Activated T-helper 9 cell treated with anti-CD3 and anti-CD28 coated beads, Interleukin-2, amount 50 U/mL, for 16 hours (primary cell): ENCODE measurements at places on chromosomes 5 and 9.

DNA sequence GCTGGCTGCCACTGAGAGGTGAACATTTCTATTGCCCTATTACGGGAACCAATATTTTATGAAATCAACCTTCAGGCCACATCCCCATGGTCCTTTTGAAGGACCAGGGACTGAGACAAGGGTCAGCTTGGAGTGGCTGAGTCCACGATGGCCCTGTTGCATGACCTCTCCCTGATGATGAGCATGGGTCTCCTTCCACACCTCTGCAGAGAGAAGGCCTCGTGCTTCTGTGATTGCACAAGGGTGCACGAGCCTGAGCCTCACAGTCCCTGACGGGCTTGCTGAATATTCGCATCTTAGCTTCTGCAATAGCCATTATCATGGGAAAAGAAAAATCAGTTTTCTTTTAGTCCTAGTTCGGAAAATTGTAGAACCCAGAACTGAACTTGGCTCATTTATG lies 255.0 kb upstream of the IRX2 start:
- no peak for DNase-seq

- DNase-seq: no peak
Measured at GRCh38 chr9:97688654-97689053, 8.5 kb downstream of the XPA start.

DNA sequence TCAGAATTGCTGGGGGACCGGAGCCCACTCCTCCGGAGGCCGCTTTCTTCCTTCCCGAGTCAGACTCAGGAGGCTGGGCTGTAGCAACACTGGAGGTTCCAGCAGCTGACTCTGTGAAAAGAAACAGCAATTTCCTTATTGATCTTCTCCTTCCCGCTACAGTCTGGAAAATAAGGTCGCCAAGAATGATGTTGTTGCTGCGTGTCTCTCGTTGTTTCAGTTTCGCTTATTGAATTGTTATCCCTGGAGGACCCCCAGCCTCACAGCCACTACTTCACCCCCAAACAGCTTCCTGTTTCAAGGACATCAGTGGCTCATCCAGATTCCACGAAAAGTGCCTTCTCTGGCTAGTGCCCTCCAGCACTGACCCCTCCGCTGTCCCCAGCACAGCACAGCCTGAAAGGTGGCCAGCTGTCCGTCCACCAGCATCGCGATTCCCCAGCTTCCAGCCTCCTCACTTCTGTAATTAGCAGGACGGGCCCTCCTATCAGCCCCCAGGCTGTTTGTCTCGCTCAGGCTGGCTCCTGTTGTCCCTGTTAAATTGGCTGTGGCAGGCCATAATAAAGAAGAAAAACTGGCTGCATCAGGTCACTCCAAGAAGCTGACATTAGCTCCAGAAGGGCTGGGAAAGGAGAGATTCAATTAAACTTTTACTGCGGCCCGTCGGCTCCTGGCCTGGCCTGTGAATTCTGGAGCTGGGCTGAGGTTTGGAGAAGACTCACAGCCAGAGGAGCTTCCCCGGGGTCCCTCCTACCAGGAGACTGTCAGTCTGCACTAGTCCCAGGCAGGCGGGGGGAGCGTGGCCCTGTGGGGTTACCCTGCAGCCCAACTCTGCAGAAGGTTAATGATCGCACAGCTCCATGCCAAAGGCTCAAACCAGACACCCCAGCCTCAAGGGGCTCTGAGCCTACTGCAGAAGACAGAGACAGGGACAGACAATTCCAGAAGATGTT lies 40.5 kb downstream of the OLFM1 start:
- no peak for DNase-seq

- no peak for DNase-seq
Measured at GRCh38 chr5:113071401-113071800, 94.8 kb downstream of the DCP2 start.

GRCh38 chr5:15719784-15720183 lies 219.8 kb downstream of the FBXL7 start:
- no peak for DNase-seq

DNA sequence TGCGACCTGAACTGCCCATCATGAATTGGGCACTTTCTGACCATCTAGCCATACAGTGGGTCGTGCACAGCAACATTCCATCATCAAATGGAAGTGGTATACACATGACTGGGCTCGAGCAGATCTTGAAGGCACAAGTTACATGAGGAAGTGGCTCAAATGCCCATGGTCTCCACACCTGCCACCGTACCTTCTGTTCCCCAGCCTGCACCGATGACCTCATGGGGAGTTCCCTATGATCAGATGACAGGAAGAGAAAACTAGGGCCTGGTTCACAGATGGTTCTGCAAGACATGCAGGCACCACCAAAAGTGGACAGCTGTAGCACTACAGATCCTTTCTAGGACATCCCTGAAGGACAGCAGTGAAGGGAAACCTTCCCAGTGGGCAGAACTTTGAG lies 21.8 kb downstream of the MTMR12 start:
- no peak for DNase-seq

GRCh38 chr9:8960254-8960653 lies 1160.7 kb upstream of the DMAC1 start:
- DNase-seq: no peak

DNA sequence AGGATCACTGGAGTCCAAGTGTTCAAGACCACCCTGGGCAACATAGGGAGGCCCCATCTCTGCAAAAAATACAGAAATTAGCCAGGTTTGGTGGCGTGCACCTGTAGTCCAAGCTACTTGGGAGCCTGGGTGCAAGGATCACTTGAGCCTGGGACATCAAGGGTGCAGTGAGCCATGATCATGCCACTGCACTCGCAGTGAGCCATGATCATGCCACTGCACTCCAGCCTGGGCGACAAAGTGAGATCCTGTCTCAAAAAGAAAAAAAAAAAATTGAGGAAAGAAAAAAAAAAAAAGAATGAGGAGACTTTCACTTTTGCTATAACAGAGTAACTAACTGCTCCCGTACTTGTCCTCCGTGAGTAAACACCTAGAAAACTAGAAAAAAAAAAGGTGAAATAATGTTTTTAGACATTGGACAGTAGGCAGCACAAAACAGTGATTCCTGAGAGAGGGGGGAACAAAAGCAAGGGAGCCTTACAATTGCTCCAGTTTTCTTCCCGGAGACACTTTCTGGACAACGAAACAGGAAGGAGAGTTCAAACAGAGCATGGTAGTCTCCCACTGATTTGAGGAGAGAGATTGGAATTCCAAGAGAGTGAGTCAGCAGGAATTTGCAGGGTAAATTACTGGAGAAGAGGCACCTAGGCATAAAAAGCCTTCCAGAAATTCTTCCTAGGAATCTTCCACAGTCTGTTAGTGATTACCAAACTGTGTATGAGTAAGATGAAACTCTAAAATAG lies 6.9 kb upstream of the ZBTB5 start:
- no peak for DNase-seq

GRCh38 chr5:172777881-172778814 lies 7.2 kb upstream of the DUSP1 start:
- DNase-seq: no peak

- DNase-seq: no peak
Measured at GRCh38 chr5:149834246-149834855, 104.2 kb downstream of the PPARGC1B start.

GRCh38 chr9:93459432-93459847 lies 6.1 kb upstream of the FAM120AOS start:
- DNase-seq: no peak

DNA sequence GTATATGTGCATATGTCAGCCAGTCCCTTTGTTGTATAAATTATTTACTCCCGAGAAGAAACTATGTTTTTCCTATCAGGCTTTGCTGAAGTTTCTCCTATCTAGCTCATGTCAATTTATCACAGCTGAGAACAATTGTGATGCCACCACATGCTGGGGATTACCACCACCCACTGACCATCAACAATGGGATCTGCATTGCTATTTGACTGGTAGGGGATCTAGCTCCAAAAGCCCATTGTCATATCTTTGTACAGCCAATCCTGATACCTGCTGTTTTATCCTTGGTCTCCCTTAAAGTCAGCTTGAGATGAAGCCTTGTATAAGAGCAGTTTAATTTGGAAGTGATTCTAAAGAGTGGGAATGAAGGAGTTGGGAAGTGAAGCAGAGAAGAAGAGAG lies 53.9 kb upstream of the KCNN2 start:
- no peak for DNase-seq

DNA sequence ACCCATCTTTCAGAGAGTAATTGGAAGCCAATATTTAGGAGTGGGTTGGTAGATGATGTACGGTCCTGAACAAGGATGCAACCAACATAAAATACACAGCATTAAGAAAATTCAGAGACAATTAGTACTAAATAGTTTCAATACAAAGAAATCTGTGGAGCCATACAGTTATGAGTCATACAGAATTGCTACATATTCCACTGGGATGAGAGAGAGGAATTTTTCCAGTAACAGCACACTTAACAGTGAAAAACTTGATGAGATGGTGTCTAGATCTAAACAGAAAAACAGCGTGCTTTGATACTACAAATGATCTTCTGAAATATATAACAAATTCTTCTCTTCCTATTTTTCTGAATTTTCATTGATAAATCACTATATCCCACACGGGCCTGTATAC lies 1999.3 kb upstream of the CDH9 start:
- no peak for DNase-seq

DNA sequence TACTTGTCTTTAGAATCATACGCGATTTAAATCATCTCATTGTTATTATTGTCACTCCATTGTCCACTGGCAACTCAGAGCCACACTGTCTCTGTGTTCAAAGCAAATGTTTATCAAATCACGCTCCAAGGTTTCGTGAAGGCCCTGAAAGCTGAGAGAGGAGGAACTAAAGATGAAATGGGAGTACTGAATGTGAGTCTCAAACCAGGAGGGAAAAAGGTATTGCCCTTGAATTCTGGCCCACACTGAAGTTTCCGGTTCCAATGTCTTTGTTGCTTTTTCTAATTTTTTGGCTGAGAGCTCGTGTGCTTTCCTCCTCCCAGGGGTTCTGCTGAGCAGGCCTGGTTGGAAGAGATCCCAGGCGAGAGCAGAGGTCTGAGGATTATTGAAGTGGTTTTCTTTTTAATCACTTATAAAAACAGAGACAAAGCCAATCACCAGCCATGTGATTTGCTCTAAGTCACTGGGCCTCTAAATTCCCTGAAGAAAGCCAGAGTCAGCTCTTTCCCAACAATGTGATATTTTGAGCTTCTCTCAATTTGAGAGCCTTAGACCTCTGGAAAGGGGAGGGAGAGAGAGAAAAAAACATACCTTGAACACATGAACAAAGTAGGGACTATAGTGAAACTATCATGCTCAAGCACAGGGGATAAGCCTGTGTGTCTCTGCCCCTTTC lies 420.8 kb upstream of the GRAMD2B start:
- no peak for DNase-seq

GRCh38 chr5:146606893-146607292 lies 90.9 kb upstream of the GPR151 start:
- DNase-seq: no peak

- DNase-seq: no peak
Measured at GRCh38 chr5:178793151-178793550, 62.7 kb upstream of the ZNF354A start.

- no peak for DNase-seq
Measured at GRCh38 chr5:72584466-72584865, 77.3 kb upstream of the ZNF366 start.

GRCh38 chr5:178309271-178310013 lies 76.8 kb upstream of the PHYKPL start:
- no peak for DNase-seq

DNA sequence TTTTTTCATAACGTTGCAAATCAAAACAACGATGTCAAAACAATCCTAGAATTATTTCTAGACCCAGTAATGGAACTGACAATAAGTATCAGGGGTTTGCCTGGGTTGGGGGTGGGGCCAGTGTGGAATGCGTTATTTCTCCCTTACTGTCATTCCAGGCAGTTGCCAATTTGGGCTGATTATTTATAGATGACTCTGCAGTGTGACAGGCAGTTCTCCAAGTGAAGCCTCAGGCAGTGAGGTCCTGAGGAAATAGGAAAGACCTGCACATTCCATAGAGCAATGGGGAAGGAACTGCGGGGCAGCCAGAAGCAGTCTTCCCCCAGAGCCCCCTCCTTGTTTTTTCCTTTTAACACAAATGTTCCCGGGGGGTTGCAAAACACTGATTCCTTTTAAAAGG lies 179.0 kb downstream of the YTHDC2 start:
- DNase-seq: no peak

DNA sequence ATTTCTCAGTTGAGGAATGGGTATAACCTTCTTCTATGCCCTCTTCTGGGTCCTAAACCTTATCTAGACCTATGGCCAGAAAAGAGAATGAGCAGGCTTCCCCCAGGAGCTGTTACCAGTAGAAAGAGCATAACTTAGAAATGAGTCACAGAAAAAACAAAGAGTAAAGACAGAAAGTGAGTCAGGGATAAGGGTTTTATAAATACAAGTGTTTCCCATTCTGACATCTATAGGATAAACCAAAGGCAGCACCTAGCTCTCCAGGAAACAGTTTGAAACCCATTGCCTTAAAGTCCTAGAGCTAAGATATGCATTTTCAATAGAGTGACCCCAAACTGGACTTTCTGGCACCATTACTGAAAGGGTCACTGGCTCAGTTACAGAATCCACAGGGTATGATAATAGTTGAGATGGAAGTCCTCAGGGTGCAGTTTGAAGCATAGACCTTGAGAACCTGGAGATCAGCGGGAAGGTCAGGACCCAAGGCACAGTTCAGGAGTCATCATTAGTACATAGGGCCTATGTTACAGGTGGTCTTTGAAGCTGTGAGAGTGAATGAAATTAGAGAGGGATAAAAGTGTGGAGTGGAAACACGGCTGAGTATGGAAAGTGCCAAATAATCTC lies 42.7 kb upstream of the LIFR start:
- no peak for DNase-seq

DNA sequence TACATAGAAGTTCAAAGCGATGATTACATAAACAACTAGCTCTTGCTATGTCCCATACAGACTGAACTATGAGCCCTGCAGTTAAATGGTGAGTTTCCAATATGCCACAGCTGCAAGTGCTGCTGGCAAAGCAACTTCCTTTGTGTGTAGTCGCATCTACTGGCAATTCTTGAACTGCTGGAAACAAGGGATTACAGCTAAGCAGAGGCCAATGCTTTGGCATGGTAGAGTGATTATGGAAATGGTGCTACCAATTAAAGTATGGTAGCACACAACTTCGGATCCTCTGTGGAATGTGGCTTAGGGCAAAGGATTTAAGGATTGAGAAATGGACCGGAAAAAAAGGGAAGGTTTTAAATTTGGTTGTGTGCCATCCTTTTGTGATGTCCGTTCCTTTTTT lies 856.6 kb downstream of the MAT2B start:
- DNase-seq: no peak

DNA sequence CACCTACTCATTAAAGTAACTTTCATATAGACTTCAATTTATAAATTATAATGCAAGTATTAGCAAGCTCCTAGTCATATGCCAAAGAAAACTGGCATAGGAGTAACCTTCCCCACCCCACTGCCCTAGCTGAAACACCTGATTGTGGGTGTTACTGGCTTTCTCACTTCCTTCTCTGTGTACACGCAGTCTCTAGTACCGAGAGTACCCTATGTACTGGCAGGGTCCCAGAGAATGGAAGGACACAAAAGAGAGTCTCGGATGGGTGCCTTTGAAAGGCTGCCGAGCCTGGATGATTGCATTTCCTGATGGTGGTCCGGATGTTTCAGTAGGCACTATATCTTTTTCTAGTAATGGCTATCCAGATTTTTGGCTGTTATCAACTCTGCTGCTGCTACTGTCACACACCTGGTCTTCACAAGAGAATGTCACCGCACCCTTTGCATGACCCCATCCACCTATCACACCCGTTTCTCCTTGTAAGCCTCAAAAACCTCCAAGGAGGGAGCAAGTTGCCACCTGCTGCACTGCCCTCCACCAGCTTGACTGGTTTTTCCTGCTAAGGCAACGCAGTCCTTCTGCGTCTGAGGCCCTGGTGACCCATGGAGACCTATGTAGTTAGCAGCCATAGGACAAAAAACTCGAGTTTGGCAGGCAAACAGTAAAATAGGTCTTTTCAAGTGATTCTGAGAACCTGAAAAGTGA lies 53.8 kb upstream of the CLINT1 start:
- no peak for DNase-seq
